ENCODE measurements at places on chromosomes 2 and 18.

GRCh38 chr2:52933878-52934277 is 833.7 kb upstream of the CHAC2 start:
- DNase-seq = no peak

DNA sequence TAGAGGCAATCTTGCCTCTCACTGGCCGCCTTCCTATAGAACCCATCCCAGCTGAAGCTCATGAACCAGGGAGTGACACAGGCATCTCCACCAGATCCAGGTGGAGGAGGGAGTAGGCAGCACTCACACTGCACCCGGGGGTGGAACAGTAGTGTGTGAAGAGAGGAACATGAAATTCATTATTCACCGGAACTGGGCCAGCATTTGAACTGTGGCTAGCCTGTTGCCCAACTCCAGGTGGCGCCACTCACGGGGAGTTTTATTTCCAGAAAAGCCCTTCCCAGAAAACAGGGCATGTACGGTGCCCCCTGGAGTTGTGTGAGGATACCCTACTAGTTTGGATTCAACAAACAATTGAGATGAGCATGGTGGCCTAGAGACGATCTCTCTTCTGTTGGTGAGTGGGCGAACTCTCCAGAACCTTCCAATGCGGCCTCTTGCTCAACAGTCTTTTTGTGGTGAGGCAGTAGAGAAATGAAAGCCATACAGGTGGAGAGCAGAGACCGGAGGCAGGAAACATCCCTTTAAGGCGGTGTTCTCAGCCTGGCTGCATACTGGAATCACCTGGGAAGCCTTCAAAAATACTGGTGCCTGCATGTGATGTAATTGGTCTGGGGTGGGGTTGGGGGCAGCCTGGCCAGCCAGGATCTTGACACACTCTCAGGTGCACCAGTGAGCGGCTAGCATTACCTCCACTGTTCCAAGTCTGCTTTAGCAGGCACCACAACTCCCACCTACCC is 73.5 kb upstream of the NEDD4L start:
- no peak for DNase-seq

DNA sequence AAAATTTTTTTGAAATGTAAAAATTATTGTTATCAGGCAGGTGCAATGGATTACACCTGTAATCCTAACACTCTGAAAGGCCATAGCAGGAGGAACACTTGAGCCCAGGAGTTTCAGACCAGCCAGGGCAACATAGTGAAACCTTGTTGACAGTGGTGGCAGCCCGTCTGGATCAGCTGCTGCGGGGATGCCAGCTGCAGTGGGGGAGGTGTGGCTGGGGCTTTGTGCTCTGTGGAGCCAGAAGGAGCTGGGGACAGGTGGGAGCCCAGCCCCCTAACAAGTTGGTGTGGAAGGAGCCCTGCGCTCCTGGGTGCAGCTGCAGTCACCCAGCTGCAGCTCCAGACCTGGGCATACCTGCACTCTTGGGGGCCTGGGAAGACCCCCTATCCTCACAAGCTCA is 182.4 kb upstream of the MC4R start:
- DNase-seq = no peak

DNA sequence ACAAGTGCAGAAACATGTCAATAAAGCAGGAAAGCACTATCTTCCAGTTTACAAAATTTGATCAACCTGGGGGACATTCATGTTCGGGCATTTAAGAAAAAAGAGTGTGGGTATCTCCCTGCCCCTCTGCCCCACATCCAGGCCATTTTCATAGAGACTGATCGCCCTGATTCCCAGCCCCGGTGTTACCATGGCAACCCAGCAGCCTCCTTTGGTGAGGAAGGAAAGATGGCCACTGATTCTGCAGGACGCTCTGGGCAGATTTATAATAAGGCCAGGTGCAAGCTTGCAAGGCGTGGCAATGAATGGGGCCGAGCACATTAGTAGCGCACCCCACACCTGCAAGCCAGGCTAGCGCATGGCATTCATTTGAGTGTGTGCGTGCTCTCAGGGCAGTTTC is 36.7 kb upstream of the ARL4C start:
- no peak for DNase-seq

- no peak for DNase-seq
Measured at GRCh38 chr2:86213056-86213455, 13.8 kb downstream of the MRPL35 start.

GRCh38 chr2:237585590-237586221 is 4.8 kb downstream of the RAB17 start:
- no peak for DNase-seq

- no peak for DNase-seq
Measured at GRCh38 chr2:100814453-100814852, 5.5 kb upstream of the NPAS2 start.

GRCh38 chr2:28709101-28709500 is 42.5 kb upstream of the PPP1CB start:
- no peak for DNase-seq

- DNase-seq = no peak
Measured at GRCh38 chr18:73749304-73749703, 398.3 kb downstream of the FBXO15 start.

- DNase-seq = no peak
Measured at GRCh38 chr2:157469726-157470125, 25.8 kb upstream of the CYTIP start.

DNA sequence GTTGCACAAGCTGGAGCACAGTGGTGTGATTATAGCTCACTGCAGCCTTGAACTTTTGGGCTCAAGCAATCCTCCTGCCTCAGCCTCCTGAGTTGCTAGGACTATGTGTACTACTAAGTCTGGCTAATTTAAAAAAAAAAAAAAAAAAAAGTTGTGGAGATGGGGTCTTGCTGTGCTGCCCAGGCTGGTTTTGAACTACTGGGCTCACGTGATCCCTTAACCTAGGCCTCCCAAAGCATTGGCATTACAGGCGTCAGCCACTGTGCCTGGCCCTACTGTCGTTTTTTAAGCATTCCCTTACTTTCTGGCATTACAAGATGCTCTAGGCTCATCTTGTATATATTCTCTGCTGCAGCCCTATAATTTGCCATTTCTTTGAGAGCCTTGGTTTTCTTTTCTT is 88.3 kb downstream of the RAPH1 start:
- DNase-seq = no peak

- DNase-seq = no peak
Measured at GRCh38 chr18:2916184-2916583, 69.4 kb downstream of the EMILIN2 start.

DNA sequence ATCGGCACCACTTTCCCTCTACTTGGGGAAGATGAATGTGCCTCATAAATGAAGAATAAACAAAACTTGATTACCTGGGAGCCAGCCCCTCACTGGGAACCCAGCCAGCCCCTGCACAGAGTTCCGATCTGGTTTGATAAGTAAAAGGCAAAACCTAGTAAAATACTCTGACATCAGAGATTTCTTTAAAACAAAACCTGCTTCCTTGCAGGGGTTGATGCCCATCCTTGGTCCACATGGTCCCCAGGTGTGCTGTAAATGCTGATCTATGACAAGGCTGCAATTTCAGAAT is 218.8 kb upstream of the APCDD1 start:
- DNase-seq = no peak

DNA sequence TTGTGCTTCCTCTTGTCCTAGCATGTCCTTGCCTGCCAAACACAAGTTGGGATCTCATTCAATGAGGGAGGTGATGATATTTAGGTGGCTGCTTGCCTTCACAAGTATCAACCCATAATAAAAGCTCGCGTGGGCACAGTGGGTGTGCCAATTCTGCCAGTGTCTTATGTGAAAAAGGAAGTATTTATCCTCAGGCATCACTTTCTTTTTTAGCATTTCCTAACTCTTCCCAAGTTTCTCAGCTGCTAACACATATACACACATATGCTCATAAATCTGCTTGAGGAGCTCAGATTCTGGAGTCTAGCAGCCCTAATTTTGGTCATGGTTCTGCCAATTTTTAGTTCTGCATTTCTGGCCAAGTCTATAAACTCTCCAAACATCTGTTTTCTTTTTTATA is 319.5 kb upstream of the HNMT start:
- no peak for DNase-seq

Measured in activated naive CD8-positive, alpha-beta T cell treated with anti-CD3 and anti-CD28 coated beads, Interleukin-2, amount 50 U/mL, for 16 hours (primary cell).